NCI-H2029 treated with DMSO at 0.1 percent for 48 hours (cell line): ENCODE measurements at places on chromosomes 3 and 15.
A peak's percentile ranks its signal among the peaks of the same experiment; 100 is the strongest.

DNA sequence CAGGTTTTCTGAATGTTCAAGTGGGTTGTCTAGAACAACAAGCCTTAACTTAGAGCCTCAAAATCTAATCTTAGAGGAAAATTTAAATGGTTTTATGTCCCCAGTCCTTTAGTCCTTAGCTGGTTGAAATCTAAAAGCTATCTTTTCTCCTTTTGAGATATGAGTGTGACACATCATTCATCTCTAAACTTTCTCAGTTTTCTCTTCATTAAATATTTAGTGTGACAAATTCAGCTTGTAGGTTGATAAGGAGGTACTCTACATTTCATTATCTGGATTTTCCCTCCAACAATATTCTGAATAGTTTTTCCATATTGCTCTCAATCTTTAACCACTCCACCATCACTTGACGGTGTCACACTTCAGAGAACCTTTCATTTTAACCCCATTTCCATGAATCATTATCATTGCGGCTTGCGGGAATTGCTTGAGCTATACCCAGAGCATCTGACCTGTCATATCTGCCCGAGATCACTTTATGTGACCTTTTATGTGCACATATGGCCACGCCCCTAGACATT is 16.1 kb upstream of the ATP8B4 start:
- no peak for DNase-seq

DNA sequence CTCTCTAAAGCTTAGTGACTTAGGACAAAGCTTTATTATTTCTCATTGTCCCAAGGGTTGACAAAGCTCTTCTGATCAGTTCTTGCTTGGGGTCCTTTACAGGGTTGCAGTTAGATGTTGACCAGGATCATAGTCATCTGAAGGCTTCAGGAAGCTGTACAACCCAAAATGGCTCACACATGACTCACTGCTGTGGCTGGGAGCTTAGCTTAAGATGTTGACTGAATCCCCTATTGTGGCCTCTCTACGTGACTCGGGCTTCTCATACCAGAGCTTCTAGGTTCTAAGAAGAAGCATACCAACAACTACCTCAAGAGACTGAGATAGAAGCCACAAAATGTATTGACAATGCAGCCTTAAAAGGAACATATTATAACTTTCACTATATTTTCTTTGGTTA is 569.6 kb upstream of the ROBO2 start:
- no peak for DNase-seq

DNA sequence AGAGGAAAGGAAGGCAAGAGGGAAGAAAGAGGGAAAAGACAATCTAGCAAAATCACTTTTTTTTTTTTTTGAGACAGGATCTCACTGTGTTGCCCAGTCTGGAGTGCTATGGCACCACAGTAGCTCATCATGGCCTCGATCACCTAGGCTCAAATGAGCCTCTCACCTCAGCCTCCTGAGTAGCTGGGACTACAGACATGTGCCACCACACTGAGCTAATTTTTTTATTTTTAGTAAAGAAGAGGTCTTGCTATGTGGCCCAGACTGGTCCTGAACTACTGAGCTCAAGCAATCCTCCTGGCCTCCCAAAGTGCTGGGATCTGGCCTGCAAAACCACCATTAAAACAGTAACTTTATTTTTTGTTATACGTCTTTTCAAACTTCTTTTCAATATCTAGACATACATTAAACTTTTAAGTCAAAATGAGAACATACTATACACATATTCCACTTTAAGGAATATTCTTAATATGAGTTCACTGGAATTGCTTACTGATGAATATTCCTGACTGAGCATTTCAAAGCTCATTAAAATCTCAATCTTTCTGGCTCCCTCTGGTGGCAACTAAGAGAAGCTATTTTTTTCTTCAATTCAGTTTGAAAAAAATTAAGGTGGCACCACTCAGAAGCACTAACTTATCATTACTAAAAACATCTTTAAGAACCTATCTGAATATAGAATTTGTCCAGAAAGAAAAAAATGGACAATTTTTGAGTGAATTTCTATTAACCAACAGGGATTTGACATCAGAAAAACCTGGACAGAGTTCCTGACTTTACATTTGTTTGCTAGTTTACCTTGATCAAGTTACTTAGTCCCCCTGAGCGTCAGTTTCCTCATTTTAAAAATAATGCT is 40.9 kb downstream of the UACA start:
- DNase-seq, result no peak

DNA sequence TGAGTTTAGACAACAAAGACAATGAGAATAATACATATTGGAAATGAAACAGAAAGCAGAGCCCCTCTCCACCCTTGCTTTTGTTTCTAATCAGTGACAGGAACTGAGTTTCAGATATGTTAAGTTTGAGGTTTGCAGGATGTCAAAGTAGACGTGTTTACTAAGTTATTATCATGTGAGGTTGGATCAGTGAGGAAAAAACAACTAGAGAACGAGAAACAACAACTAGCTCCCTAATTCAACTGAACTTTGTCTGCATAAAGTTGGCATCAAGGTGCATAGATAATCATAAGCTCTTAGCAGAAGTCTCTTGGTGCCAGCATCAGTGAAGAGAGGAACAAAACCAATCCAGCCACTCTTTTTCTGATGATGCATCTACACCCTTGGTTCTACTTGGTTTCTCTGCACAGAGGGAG is 491.1 kb upstream of the NR2F2 start:
- DNase-seq, result no peak

DNA sequence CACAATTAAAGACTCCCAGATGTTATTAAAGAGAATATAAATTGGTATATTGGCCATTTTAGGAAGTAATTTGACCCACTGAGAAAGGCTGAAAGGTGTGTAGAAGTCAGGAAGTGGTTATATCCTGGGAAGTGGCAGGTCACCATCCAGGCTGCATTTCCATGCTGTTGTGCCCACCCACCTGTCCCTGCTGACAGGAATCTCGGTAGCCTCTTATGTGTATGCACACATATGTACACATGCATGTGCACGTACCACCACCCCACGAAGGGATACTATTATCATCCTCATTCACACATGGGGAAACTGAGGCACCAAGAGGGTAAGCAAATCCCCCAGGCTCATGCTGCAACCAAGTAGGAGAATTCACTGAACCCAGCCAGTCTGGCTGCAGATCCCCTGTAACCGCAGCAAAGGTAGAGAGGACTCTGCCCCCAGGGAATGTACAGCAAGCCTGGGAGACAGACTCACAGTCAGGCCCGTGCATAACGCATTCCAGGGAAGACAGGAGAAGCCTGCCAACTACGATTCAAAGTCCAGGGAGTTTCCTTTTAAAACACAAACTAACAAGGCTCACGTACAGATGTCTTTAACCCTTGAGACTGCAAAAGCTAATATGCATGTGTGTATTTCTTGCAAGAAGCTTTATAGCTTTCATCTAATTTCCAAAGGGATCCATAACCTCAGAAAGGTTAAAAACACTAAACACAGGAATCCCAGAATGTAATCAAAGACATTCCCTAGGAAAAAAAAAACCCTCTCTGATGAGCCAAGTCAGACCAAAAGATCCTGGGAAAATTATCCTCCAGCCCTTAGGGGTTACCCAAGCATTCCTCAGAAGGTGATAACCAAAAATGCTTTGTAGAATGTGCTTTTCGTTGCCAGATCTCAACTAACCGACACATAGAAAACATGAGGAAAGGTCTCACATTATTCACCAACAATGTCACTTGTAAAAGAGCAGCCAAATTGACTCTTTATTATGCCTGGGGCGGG is 129.6 kb downstream of the ADAMTS17 start:
- no peak for DNase-seq

- no peak for DNase-seq
Observed at GRCh38 chr3:95715128-95715527, 1099.3 kb upstream of the EPHA6 start.

DNA sequence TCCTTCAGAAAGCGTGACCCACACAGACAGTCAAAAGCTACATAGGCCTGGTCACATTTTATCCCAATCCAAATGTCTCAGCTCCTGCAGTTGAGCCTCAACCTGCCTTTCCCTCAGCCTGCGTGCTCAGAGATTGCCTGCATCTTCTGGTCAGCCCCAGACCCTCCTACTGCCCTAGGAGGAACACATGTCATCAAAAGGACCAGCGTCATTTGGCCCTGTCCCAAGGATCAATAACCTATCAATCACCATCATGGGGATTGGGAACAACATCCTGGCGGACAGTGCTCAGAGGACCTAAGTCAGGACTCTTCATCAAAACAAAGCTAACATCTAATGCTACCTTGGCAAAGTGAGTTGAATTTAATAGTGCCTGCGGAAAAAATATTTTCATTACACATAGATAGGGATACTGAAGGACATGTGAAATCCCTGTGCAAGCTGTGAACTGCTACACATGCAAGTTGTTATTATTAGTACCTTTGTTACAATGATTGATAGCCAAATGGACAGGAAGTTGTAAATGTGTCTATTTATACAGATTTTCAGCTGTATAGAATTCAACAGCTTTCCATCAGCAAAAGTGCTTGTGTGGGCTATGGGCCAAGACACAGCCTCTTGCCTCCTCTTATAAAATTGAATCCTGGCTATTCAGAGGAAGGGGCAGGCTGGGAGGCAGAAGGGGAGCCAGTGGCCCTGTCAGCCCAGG is 47.7 kb downstream of the UMPS start:
- DNase-seq, result no peak

DNA sequence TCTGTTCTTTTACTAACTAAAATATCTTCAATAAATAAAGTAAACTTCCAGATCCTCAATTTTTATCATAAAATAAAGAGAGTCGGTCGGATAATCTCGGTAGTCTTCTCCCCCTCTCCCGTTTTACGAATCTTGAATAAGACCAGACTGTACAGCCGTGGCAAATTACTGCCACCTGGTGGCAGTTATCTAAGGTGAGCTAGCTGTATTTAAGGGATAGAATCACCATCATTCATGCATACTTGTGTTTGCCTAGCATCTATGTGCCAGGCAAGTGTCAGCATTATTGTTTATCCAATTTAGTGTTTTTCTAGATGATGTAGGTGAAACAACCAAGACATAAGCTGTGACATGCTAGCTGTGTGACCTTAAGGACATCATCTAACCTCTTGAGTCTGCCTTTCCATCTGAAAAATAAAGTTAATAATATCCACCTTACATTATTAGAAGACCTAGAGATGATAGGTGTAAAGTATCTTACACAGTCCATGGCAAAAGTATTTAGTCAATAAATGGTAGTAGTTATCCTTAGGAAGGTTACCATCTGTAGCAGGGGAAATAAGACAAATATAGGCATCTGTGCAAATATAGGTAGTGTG is 21.3 kb downstream of the DUT start:
- peak; percentile 27 for DNase-seq

DNA sequence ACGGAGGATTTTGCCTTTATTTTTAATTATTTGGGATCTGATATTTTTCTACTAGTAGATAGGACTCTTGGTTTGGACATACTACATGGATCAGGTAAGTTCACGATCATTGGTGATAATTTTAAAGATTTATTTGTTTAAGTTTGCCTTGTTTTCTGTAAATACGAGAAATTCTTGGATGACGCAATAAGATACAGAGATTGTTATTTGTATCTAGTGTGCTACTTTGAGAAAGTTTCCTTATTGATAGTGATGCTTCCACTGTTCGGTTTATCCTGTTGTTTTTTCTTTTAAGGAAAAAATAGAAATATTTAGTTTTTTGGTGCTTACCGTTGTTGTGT is 577 bp downstream of the CHD2 start:
- DNase-seq, result no peak
